ENCODE measurements at places on chromosomes 1 and 21.
A peak's percentile ranks its signal among the peaks of the same experiment; 100 is the strongest.

GRCh38 chr1:151976858-151977257 lies 16.8 kb downstream of the S100A10 start:
- DNase-seq: no peak

- no peak for DNase-seq
These were observed 139.8 kb downstream of the PGBD5 start for GRCh38 chr1:230286166-230286889.

- DNase-seq: no peak
These were observed 2.3 kb upstream of the MAP3K6 start for GRCh38 chr1:27368869-27369582.

DNA sequence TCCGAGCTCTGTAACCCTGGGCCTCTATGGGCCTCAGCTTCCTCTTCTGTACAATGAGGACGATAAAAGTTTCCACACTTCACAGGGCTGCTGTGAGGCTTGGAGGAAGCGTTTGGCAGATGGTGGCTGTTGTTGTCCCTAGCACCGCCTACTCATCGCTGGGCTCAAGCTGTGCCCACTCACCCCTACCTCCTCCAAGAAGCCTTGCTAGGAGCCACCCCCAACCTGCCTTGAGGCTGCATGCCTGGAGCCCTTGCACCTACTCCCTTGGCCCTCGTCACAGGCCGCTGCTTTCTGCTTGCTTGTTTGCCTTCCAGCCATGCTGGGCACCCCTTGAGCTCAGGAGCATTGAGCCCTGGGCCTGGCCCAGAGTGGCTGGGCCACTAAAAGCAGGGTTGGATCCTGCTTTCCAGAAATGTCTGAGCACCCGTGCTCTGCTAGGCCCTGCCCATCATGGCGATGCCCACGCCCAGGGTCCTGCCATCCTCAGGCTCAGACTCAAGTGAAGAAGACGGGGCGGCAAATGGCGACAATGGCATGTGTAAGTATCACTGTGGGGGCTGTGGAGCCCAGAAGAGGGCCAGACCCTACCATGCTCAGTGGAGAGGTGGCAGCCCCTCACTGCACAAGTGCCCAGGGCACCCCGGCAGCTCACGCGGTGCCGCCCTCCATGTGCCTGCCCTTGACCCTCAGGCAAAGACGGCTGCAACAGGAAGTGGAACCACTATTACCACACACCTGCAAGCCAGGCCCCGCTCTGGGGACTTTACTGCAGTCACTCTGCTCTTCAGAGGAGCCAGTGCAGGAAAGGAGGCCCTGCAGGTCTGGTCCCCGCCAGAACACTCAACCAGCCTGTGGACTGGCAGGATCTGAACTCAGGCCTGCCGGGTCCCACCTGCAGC lies 9.5 kb downstream of the SH3BGRL3 start:
- DNase-seq: no peak

GRCh38 chr1:173164686-173165085 lies 42.4 kb downstream of the TNFSF4 start:
- no peak for DNase-seq

DNA sequence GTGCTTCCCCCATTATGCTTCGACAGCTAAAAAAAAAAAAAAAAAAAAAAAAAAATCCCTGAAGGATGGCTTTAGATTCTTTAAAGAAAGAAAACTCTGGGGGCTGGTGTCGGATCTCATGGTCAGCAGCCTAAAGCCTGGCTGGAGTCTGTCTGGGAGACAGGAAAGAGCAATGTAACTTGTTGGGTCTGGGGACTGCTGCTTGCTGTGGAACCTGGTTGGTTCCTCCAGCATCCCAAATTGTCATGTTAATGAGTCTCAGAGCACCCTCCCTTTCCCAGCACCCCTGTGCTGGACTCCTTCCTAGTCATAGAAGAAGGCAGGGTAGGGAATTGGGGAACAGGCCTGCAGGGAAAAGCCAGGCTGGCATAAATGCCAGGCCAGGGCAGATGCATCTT lies 3.0 kb downstream of the KCNC4 start:
- no peak for DNase-seq

DNA sequence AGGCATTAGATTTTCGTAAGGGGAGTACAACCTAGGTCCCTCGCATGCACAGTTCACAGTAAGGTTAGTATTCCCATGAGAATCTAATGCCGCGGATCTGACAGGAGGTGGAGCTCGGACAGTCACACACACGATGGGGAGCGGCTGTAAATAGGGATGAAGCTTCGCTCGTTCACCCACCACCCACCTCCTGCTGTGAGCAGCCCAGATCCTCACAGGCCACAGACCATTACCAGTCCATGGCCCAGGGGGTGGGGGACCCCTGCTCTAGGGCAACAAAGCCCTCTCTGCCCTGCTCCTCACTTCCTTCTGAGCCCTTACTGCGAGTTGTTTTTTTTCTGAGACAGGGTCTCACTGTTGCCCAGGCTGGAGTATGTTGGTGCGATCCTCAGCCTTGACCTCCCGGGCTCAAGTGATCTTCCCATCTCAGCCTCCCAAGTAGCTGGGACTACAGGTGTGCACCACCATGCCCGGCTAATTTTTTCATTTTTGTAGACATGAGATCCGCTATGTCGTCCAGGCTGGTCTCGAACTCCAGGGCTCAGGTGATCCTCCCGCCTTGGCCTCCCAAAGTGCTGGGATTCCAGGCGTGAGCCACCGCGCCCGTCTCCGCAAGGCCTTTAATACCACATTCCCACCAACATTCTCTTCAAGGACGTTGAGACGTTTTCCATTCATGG lies 21.3 kb downstream of the TRPM2 start:
- no peak for DNase-seq

DNA sequence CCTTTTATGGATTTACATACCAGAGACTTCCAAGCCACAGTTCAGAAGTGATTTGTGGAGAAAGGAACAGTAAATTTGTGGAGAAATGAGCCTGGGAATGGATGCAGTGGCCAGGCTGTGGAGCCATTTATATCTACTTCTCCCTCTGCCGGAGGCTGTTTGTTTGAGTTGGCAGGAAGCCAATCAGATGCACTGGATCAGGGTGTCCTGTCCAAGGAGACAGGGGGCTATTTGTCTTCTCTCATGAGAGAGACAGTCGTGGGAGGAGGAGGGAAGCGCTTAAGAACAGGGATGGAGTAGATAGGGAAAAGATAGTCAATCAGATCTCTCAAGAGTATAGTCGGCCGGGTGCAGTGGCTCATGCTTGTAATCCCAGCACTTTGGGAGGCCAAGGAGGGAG lies 2.8 kb upstream of the HAPLN2 start:
- no peak for DNase-seq

GRCh38 chr1:33045814-33046213 lies 9.1 kb upstream of the AK2 start:
- peak; percentile 6 for DNase-seq

DNA sequence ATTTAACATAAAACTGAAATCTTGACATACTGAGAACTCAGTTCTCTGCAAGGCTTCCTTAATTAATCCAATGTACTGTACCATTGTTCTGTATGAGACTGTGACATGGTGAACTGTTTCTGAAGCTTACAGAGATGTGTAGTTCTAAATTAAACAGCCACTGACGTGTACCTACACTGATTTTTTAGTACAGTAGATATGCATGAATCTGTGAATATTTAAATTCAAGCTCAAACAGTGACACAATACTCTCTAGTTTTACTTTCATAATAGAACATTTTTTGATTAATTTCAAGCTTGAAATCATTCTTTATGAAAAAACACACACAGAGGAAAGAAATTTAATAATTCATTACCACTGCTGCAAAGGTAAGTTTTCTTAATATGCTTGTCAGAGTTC lies 577.4 kb downstream of the PTBP2 start:
- no peak for DNase-seq

DNA sequence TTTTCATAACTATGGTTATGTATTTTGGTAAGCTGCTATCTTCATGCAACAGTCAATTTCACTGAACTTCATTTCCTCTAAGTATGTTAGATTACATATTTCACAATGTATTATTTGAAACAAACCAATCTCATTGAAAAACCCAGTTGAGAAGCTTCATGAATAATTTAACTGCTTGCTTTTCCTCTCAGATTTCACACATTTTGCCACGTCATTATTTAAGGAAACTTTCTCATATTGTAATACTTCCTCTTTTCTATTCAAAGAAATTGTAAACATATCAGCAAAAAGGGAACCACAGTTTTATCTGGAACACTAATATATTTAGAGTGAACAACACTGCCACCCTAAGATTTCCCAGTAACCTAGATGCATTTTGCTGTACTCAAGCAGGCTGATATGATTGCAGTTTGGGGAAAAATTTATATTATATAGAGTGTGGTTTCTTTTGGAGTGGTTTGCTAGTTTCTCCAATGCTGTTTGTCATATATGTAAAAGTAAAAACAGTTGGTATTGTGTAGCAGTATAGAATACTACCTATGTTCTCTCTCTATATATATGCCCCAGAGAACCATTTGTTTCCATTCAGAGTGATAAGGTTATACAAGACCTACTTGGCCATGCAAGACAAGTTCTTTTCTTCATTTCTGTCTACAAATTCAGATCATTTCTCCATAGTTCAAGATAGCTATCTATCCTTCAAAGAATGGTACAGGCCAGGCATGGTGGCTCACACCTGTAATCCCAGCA lies 28.4 kb upstream of the AHCTF1 start:
- no peak for DNase-seq

GRCh38 chr1:97986041-97987005 lies 65.5 kb upstream of the DPYD start:
- DNase-seq: no peak

- no peak for DNase-seq
These were observed 14.4 kb upstream of the ZFP69B start for GRCh38 chr1:40435876-40436275.

DNA sequence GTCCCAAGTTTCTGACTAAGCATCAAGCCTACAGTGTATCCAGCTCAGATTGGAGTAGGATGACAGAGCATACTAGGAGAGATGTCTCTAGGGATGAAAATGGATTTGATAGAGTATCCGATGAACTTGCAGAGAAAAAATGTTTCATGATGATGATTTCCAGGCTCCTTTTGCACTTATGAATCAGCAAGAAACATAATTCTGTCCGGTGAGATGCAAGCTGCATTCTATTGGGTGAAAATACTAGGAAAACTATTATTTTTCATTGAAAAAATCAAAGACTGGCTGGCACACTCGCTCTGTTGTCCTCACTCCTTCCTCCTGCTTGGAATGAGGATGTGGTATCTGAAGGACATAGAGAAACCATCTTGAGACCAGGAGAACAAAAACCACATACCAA lies 35.4 kb upstream of the RAB3GAP2 start:
- no peak for DNase-seq

- no peak for DNase-seq
These were observed 7.7 kb upstream of the CLCA1 start for GRCh38 chr1:86460998-86461397.

DNA sequence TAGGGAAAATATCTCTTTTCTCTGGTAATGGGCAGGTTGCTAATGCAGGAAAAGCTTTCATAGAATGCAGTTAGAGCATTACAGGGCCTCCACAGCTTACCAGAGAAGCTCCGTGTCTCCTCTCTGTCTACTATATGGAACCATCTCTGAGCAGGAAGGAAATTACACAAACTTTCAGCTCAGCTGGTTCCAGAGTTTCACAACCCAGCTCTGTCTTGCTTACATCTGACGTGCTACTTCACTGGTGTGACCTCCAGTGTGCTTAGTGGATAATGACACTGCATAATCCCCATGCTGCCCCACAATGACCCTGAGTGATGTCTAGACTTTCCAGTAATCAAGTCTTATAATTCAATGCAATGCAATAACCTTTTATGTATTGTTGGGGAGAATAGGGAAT lies 4.3 kb upstream of the FGGY start:
- DNase-seq: no peak

DNA sequence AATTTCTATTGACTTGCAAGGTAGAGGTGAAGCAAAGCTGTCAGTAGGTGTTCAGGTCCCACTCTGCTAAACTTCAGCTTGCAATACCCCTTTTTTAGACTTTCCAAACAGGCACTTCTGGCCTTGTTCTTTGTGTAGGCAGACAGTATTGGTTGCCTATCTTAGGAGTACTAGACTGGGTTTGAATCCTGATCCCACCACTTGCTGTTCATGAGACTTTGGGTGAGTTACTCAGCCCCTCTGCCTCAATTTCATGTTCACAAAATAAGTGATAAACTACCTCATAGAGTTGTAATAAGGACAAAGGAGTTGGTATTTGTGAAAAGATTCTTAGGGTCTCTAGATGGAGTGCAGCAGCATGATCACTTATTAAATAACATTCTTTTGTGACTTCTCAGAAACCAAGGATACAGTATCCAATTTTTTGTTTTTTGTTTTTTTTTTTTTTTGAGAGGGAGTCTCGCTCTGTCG lies 5.2 kb downstream of the RCC1 start:
- no peak for DNase-seq

- DNase-seq: no peak
These were observed 33.5 kb upstream of the ABCD3 start for GRCh38 chr1:94384485-94385265.

- DNase-seq: no peak
These were observed 11.7 kb downstream of the HAO2 start for GRCh38 chr1:119380304-119380703.

DNA sequence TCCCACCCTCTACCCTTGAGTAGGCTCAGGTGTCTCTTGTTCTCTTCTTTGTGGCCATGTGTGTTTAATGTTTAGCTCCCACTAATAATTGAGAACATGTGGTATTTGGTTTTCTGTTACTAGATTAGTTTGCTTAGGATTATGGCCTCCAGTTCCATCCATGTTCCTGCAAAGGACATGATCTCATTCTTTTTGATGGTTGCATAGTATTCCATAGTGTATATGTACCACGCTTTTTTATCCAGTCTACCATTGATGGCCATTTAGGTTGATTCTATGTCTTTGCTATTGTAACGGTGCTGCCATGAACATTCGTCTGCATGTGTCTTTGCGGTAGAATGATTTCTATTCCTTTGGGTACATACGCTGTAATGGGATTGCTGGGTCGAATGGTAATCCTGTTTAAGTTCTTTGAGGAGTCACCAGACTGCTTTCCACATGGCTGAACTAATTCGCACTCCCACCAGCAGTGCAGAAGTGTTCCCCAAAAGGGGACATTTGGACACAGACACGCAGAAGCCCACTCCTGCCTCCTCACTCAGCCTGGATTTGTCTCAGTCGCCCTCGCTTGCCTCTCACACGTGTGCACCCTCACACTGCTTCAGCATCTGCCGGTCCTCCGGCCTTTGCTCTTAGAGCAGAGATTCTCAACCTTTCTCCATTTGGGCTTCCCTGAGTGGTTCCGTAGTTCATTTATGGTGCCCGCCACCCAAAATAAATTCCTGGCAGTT lies 3.7 kb downstream of the MX2 start:
- DNase-seq: no peak

GRCh38 chr1:59759156-59759925 lies 55.4 kb upstream of the HOOK1 start:
- peak; percentile 33 for DNase-seq

- peak; percentile 5 for DNase-seq
These were observed 24.4 kb downstream of the RRAGC start for GRCh38 chr1:38834937-38835827.

- DNase-seq: no peak
These were observed 141.5 kb downstream of the KAZN start for GRCh38 chr1:14740016-14740415.

DNA sequence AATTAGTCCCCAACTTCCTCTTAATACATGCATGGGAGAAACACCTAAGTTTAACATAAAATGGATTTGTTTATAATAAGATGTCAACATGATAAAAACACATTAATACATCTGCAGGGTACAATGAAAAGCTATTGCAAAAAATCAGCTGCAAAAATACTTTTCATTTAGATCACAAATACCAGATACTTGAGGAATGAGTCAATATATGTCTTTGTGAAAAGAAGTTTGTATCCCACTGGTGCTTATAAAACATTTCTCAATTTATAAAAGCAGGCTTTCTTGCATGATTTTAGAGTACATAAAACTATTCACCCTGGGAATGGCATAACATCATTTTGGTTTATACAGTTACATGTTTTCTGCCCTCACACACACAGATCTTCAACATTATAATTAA lies 18.6 kb upstream of the PRKAA2 start:
- no peak for DNase-seq

All from activated CD8-positive, alpha-beta memory T cell treated with anti-CD3 and anti-CD28 coated beads for 4 hours (primary cell).